ENCODE measurements at places on chromosomes 3 and 15.

DNA sequence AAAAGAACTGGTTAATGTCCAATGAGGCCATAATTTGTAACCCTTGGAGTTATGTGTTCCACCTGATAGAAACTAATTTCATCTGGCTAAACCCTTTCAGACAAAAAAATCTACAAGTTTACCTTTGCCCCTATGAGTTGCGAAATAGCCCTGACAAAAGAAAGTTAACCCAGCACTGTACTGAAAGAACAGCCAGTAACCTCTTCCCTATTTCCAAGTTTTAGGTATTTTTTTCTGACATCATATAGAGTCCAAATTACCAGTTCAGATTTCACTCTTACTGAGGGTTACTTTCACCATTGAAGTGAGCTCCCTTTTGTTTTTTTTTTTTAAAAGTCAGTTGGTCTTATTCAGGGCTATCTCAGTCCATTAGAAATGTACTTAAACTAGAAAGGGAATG lies 42.8 kb upstream of the PTPRG start:
- no peak for DNase-seq

DNA sequence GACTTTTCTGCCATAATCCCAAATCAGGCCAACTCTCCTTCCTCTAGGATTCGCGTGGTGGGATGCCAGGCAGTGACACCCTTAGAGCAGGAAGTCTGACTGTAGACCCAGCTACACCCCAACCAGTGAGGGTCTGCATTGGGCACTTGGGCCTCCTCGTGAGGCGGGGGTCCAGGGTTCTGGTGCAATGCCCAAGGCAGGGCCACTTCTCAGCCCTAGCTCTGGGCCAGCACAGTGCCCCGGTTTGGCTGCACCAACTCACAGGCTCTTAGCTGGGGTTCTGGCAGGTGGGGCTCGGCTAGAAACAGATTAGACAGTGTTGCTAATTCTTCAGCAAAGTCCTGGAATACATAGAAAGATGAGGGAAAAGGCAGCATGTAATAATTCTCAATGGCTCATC lies 12.7 kb downstream of the CDAN1 start:
- no peak for DNase-seq

DNA sequence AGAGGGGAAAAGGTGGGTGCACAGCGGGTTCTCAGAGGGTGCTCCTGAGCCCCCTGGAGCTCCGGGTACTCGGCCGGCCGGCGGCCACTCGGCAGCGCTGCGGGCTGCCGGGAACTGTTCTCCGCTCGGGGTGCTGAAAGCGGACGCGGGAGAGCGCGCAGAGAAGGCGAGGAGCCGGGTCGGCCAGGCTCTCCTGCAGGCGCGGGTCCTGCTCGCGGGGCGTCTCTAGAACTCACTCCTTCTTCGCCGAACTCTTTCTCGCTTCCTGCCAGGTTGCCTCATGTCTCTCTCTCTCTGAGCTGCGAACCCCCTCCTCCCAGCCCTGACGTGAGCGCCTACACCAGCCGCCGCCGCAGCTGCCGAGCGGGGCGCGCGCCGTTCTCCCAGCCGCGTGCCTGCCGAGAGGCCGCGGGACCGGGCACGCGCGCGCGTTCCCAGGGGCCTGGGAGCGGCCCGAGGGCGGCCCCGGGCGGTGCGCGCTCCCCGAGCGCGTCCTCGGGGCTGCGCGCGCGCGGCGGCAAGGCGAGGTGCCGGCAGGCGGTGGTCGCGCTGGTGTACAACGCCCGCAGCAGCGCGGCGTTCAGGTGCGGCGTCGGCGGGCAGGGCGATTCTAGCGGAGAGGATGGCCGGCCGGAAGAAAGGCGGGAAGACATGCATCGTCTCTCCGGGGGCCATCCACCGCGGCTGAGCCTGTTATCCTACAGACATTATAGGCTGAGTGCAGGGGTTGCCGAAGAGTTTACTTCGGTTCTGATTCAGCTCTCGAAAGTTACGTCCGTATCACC lies at the start of gene PEX5L:
Gene PEX5L, minus strand, starts transcription at position 267 of the 785 bp plus-strand sequence. CDS start 338 bp downstream, outside the sequence.
- no peak for DNase-seq

DNA sequence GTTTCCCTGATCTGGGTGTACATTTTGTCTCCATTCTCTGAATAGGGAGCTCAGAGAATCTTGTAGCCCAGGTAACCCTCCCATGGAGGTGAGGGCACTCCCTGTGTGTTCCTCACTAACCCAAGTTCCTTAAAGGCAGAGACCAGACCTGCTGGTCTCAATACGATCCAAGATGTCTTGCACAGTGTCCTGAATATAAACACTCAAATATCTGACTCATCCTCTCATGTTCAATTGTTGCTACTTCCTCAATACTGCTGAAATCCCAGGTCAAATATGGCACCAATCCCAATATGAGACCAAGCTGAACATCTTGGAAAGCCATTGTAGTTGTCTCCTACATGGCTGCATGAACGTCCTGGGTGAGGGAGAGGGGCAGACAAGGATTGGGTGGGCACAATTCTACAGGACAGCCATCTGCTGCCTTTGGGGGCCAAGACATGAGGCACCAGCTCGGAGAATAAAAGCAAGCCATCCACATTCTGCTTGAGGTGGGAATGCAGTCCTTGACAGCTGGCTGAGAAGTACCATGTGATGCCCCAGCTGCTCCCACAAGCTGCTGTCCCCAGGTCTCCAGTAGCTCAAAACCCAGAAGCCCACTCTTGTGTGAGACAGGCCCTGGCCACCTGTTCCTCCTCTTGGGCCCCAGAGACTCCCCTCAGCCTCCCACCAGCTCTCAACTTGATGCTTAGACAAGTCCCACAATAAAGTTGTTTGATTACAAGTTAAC lies 18.2 kb downstream of the TBC1D2B start:
- DNase-seq = no peak

DNA sequence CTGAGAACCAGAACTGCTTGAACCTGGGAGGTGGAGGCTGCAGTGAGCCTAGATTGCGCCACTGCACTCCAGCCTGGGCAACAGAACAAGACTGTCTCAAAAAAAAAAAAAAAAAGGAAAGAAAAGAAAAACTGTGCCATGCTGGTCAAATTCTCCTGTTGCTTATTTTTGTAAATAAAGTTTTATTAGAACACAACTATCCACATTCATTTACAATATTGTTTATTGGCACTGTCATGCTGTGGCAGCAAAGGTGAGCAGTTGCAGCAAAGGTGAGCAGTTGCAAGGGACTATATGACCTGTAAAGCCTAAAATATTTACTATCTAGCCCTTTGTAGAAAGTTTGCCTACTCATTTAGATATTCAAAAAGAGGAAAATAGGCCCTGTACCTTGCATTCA lies 18.3 kb downstream of the ASTE1 start:
- DNase-seq = no peak

All from HS-27A (cell line).